Muscle of leg (tissue), 16 donors: ENCODE measurements at places on chromosomes 3 and 15.

- DNase-seq: peak; percentile 18
These were observed 535 bp downstream of the C2CD4B start for GRCh38 chr15:62164396-62165103.

DNA sequence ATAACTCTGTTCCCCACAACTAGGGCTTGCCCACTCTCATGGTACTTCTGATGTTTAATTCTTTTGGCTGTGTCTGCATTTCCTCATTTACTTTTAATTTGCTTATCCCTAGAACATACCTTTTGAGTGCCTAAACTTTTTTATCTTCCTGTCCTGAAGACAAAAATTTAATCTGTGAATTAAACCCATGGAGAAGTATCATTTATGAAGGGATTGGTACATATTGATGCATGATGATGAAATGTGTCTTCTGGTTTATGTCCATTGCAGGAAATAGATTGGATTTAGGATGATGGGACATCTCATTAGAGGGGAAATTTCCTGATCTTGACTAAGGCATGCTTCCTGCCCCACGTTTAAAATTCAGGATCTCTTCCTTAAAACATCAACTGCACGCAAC, 109.5 kb downstream of the PGPEP1L start:
- no peak for DNase-seq

GRCh38 chr3:43178891-43179366, 73.0 kb upstream of the POMGNT2 start:
- peak; percentile 57 for DNase-seq

GRCh38 chr3:52057812-52058495, 1.6 kb upstream of the DUSP7 start:
- no peak for DNase-seq

DNA sequence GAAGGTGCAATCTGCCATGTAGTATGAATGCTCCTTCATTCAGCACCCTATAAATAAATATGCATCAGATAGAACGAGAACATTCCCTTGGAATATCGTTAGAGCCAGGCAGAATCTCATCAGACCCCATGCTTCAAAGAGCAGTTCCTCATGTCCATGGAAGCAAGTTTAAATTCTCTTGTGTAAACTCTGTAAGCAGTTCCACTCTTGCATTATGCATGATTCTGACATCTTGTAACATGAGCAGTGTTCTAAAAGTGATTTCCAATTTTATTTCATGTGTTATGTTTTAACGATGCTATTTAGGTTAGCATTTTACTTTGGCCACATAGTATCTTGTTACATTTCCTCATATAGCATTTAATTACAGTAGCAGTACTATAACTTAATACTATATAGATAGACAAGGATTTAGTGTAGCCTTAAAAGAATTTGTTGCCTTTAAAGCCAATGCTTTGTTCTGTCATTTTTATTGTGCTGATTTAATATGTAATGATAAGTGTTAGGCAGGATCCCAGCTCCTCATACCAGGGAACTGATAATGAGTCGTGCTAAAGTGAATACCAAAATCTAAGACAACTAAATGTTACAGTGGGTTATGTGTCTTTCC, 161.2 kb upstream of the NECTIN3 start:
- DNase-seq: no peak

- DNase-seq: no peak
These were observed 230.1 kb downstream of the CLSTN2 start for GRCh38 chr3:140164922-140165590.

GRCh38 chr3:69191516-69191915, 69.1 kb upstream of the LMOD3 start:
- peak; percentile 75 for DNase-seq

DNA sequence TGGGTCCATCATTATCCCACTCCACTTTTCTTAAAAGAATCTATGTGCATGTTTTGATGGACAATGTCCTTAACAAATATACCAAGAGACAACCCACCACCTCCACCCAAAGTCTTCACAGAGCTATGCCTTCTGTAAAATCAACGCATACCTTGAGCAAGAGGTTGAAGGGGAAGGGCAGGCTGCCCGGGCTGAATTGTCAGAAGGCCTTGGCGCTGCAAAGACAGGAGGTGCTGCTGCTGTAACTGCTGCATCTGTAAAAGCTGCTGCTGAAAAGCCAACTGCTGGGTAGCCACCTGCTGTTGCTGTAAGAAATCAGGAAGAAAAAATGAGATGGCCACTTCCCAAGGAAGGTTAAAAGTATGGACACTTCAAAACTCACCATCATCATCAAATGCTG, 536.7 kb downstream of the FOXP1 start:
- no peak for DNase-seq

- DNase-seq: peak; percentile 56
These were observed 53.6 kb upstream of the GATA2 start for GRCh38 chr3:128546646-128547045.

- no peak for DNase-seq
These were observed 57.7 kb downstream of the PRTG start for GRCh38 chr15:55685286-55685685.

GRCh38 chr3:139457066-139457465, 19.2 kb downstream of the RBP2 start:
- no peak for DNase-seq

GRCh38 chr3:116164039-116164438, 281.2 kb downstream of the LSAMP start:
- no peak for DNase-seq

- no peak for DNase-seq
These were observed 11.5 kb upstream of the CLRN1 start for GRCh38 chr3:150984066-150984465.

- DNase-seq: peak; percentile 81
These were observed 28.1 kb downstream of the SMAD3 start for GRCh38 chr15:67093504-67093862.

GRCh38 chr3:5653426-5654143, 466.1 kb downstream of the EDEM1 start:
- no peak for DNase-seq

DNA sequence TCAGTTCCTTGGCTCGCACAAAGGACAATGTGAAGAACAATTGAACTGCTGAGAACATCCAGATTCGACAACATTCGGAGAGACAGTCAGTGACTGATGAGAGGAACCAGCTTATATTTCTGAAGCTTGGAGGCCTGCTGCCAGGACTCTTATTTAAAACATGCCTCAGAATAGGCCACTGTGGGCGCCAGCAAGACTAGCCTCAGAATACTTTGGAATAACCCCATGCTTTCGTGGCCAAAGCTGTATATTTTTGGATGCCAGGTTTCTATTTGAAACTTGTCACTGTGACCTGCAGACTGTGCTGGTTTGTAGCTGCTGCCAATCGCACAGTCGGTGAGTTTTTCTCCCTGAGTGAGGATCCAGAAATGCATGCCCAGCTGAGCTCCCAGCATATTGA, 129.9 kb upstream of the UBE3A start:
- peak; percentile 81 for DNase-seq

GRCh38 chr15:65841121-65841930, 28.0 kb upstream of the RAB11A start:
- peak; percentile 12 for DNase-seq

DNA sequence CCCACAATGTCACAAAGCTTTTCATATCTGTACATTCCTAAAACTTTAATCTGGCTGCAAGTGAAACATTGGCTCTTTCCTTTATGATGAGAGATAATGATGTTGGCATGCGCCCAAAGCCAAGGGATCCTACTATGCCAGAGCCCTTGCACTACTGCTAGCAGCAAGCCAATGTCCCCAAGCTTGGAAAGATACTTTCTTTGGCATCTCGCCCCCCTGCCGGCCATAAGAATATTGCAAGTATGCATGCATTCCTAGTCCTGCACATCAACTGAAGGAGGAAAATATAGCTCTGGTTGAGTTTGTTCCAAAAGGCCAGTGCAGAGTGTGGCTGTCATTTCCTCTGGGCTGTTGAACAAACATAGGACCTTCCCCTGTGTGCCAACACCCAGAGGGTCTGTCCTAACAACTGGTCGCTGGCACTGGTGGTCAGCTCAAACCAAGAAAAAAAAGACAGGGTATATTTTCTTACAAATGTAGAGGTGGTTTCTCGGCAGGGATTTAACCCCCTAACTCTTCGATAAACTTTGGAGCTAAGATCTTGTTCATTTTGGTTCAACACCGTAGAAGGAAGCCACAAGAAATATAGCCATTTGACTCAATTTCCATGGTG, 120.9 kb upstream of the ZBED2 start:
- peak; percentile 46 for DNase-seq

GRCh38 chr15:79675982-79676381, 220.8 kb downstream of the MTHFS start:
- DNase-seq: no peak

- no peak for DNase-seq
These were observed 74.1 kb downstream of the GAP43 start for GRCh38 chr3:115697263-115698053.

DNA sequence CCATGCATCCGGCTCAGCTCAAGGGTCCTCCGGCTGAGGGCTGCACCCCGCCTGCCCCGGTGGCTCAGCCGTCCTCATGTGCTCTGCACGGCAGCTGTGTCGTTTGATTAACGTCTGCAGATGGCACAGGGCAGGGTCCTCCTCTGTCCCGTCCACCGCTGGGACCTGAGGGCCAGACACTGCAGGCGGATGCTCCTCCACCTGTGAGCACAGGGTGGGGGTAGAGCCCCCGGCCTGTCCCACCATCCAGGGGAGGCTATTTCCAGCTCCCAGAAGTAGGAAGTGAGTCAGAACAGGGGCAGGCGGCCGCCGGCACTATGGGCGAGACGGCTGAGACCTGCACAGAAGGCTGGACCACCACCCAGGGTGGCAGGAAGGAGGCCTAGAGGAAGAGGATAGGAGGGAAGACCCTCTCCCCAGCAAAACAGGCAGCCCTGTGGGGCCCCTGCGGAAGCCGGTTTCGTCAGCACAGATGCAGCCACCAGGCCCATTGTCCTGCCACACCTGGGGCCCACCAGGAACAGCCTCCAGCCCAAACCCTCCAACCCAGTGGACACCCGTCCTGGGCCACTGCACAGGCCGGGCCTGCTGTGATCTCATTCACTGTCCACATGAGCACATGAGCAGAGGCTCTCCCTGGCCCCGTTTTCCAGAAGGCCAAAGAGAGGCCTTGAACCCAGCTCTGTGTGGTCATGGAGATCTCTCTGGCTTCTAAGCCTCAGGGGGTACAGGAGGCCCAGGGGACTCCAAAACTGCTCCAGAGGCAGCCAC, 12.6 kb upstream of the PLXND1 start:
- DNase-seq: peak; percentile 21

DNA sequence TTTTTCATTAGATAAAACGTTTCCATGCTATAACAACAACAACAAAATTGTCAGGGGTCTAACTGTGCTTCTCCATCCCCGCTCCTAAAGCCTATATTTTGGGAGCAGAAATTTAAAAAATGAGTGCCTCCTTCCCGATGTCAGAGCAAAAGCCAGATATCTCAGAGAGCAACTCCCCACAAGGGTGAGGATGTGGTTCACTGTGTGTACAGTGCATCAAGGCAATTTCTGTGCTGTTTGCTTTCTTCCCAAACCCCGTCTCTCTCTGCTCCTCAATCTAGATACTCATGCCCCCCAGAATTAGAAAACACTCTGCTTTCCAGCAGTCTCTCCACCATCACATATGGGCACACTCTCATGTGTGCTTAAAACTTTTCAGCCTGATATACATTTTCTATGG, 76.7 kb upstream of the MBNL1 start:
- no peak for DNase-seq

DNA sequence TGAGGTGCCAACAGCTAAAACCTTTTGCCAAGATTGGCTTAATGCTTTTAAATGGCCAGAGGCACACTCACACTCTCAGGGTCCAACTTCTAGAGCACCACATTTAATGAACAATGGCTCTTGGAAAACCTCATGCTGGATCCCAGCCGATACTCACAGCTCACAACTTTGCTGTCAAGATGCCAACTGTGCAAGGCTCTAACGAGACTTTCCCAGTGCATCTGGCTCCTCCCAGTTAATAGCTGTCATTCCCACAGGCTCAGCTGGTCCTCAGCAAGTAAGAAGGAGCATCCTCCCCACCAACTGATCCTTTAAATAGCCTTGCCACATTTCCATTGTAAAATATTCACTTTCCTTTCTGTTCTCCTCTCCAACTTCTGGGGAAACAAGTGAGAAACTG, 20.3 kb upstream of the FRMD4B start:
- peak; percentile 74 for DNase-seq

DNA sequence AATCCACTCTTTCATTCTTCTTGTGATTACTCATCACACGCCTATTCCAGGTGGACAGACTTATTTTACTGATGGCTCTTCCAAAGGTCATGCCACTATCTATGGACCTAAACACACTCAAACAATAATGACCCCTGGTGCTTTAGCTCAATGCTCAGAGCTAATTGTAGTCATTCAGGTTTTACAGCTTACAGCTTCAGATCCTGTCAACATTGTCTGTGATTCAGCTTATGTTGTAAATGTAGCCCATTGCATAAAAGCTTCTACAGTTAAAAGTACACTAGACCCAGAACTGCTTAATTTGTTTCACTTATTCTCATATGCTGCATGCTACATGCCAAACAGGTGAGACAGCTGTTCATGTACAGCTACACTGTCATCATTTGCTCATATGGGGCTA, 49.2 kb downstream of the LSM3 start:
- no peak for DNase-seq

DNA sequence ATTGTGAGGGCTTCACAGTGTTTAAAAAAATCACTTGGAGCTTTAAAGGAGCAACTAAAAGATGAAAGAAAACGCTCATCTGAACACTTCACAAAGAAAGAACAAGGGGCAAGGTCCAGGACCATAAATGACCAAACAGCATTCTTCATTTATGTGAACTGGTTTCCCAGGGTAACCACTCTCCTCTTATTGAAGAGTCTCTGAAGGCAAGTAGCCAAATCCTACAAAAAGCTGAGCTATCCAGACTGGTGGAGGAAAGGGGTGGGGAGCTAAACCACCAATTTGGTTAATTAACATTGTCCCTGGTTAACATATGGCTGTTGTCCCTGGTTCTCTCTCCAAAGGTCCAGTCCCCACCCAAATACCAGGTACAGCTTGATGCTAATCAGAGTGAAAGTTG, 58.1 kb downstream of the OSBPL10 start:
- DNase-seq: peak; percentile 40

DNA sequence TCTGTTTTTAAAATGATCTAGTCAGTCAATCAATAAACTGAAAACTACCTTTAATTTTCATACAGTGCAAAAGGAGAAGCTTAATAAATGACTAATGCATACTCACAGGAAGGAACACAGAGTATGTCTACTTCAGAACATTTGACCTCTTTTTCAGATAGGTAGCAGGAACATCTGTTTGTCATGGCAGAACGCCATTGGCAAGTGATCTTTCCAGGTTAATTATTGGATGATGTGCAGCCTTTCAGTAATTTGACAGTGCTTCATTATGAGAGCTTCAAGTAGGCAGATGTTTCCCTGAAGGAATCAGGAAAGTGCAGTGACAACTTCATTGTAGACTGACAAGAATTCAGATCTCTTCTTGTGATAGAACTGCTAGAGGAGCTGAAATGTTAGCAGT, 325.0 kb downstream of the OTOL1 start:
- DNase-seq: peak; percentile 5

GRCh38 chr3:78937475-78937874, 830.3 kb downstream of the ROBO1 start:
- no peak for DNase-seq

GRCh38 chr3:150936693-150937092, 31.5 kb upstream of the MINDY4B start:
- no peak for DNase-seq
